ENCODE measurements at places on chromosomes 16 and 17.

DNA sequence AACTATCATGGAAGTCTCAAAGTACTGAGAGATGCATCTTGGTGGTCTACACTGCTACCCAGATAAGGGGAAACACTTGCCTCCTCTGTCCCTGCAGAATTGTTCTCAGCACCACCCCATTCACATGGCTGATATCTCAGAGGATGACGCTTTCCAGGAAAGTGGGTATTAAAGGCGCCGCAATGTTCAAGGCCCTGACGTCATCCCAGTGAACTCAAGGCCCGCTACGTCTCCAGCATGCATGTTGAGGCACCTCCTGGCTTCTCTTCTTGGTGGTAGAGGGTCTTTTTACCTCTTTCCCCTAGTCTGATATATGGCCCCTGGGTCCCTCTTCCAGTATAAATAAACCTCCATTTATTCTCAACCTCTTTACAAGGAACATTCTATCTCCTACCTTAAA lies 1.0 kb downstream of the OR1A1 start:
- no peak for DNase-seq
- H3K36me3 ChIP-seq = no peaks in the 10 kb centered on the region
- H3K27me3 ChIP-seq = peaks cover 54% of the 10 kb centered on the region
- no peak overlapping the region for H3K27ac ChIP-seq
- no peak overlapping the region for H3K4me3 ChIP-seq
- H3K4me1 ChIP-seq = no peaks in the 10 kb centered on the region

- peaks cover 5% of the 10 kb centered on the region for H3K36me3 ChIP-seq
- H3K4me1 ChIP-seq = peaks cover 26% of the 10 kb centered on the region
- no peak overlapping the region for H3K4me3 ChIP-seq
- no peak for DNase-seq
- H3K27me3 ChIP-seq = no peaks in the 10 kb centered on the region
- no peak overlapping the region for H3K27ac ChIP-seq
Observed at GRCh38 chr17:2194889-2195335, 108.7 kb downstream of the SMG6 start.

DNA sequence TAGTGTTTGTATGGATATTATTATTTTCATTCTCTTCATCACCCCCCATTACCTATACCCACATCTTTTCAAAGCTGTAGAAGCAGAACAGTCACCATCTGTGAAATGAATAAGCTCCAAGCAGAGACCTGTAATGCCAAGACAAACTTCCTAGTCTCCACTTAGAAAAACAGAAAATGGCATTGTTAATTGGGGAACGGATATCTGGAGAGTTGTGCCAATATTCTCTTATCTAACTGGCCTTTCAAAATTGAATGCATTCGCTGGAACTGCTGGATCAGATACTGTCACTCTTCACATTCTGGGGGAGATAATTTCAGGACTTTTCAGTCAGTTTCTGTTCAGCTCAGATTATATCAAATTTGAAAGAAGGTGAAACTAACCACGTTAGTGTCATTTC lies 464.4 kb upstream of the GOT2 start:
- DNase-seq = no peak
- H3K4me3 ChIP-seq = no peak overlapping the region
- H3K27me3 ChIP-seq = no peaks in the 10 kb centered on the region

- peaks cover 16% of the 10 kb centered on the region for H3K36me3 ChIP-seq
- peak overlapping the region; percentile 95 for H3K27ac ChIP-seq
- no peaks in the 10 kb centered on the region for H3K27me3 ChIP-seq
- no peak for DNase-seq
- no peak overlapping the region for H3K4me3 ChIP-seq
Observed at GRCh38 chr16:81505011-81505661, 60.5 kb downstream of the CMIP start.

DNA sequence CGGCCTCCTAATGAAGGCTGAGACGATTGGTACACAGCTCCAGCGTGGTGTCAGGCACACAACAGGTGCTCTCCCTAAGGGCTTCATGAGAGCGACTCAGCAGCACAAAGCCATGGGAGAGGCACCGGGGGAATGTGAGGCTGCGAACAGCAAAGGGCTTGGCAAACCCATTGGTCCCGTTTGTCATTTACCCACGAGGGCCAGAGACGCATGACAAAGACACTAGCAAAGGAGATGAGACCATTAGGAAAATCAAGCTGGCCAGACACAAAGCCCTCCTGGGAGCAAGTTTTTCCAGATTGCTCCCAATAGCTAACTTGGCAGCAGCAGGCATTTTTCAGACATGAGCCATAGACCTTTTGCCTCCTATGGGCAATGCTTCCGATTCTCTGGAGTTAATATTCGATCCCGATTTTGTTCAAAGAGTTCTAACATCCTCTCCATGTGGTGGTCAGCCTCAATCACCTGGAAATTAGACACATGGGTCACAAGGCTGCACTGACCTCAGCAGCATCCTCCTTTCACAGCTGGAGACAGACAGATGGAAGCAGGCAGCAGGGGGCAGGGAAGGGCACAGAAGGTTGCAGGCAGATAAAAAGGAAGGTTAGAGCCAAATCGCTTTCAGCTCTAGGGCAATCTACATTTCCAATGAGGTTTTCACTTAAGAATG lies 38.2 kb downstream of the TK2 start:
- no peak for DNase-seq
- no peak overlapping the region for H3K4me3 ChIP-seq
- H3K36me3 ChIP-seq = peaks cover 9% of the 10 kb centered on the region

- DNase-seq = no peak
- no peak overlapping the region for H3K27ac ChIP-seq
- no peak overlapping the region for H3K4me3 ChIP-seq
- no peaks in the 10 kb centered on the region for H3K4me1 ChIP-seq
- H3K27me3 ChIP-seq = no peaks in the 10 kb centered on the region
- H3K36me3 ChIP-seq = no peaks in the 10 kb centered on the region
Observed at GRCh38 chr16:9706217-9706836, 475.9 kb downstream of the GRIN2A start.

- H3K4me3 ChIP-seq = no peak overlapping the region
- no peaks in the 10 kb centered on the region for H3K27me3 ChIP-seq
- H3K4me1 ChIP-seq = no peaks in the 10 kb centered on the region
- no peak for DNase-seq
Observed at GRCh38 chr16:88068476-88069396, 117.5 kb downstream of the BANP start.

GRCh38 chr17:35448899-35449227 lies 297 bp upstream of the SLFN13 start:
- DNase-seq = no peak
- peaks cover 12% of the 10 kb centered on the region for H3K4me1 ChIP-seq
- no peaks in the 10 kb centered on the region for H3K27me3 ChIP-seq
- peaks cover 3% of the 10 kb centered on the region for H3K36me3 ChIP-seq

- no peak overlapping the region for H3K4me3 ChIP-seq
- H3K4me1 ChIP-seq = peaks cover 1% of the 10 kb centered on the region
- no peak for DNase-seq
- peaks cover 45% of the 10 kb centered on the region for H3K27me3 ChIP-seq
- H3K27ac ChIP-seq = no peak overlapping the region
Observed at GRCh38 chr16:73071131-73071940, 23.4 kb upstream of the ZFHX3 start.

DNA sequence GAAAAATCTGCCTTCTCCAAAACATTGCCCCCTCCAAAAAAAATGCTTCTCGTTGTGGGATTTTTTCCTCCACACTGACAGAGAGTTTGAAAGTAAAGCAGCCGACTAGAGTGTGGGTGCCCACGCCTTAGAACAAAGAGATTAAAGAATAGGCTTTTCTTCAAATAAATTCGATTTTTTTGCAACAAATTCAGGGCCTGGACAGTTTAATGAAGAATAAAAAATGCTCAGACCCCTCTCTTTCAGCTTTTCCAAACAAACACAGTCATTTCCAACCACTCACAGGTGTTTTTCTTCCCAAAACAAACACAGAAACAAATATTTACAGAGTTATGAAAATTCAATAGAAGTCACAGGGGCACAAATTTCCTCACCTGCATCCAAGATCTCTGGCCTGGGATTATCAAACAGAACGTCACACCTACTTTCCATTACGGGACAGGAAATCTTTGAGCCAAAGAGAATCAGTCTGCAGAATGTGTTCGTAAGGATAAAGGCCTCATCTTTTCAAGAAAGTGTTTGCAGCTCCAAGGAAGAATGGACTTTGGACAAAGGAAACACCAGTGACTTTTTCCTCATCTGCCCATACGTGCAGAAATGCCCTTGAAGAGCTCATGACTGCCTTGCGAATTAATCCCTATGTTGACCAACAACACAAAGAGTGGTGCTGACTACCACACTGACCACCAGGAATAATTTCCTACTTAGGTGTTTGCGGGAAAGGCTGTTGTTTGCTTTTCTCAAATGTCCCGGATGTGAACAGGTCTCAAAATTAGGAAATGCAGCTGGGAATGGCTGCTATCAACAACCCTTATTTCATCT lies 31.3 kb upstream of the TOX3 start:
- H3K4me1 ChIP-seq = no peaks in the 10 kb centered on the region
- H3K4me3 ChIP-seq = no peak overlapping the region
- H3K27ac ChIP-seq = no peak overlapping the region
- H3K36me3 ChIP-seq = no peaks in the 10 kb centered on the region
- DNase-seq = no peak

- no peak for DNase-seq
- no peaks in the 10 kb centered on the region for H3K36me3 ChIP-seq
- peak overlapping the region; percentile 36 for H3K4me3 ChIP-seq
- H3K27ac ChIP-seq = peak overlapping the region; percentile 49
- no peaks in the 10 kb centered on the region for H3K27me3 ChIP-seq
Observed at GRCh38 chr17:82668631-82669099, 20.4 kb upstream of the WDR45B start.

GRCh38 chr17:4234401-4234800 lies 29.4 kb downstream of the ANKFY1 start:
- no peak overlapping the region for H3K4me3 ChIP-seq
- peaks cover 56% of the 10 kb centered on the region for H3K36me3 ChIP-seq

DNA sequence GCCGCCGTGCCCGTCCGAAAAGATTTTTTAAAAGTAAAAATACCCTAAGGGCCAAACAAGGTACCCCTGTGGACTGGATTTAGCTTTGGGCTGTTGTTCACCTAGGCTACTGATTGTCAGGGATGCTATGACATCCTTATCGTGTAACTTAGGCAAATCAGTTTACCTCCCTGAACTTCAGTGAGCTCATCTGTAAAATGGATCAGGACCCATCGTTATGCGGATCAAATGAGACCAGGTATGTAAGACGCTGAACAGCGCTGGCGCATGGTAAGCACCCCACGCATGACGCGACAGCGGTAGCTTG lies 658 bp upstream of the ZNF771 start:
- no peaks in the 10 kb centered on the region for H3K27me3 ChIP-seq
- peaks cover 18% of the 10 kb centered on the region for H3K4me1 ChIP-seq
- peak overlapping the region; percentile 96 for H3K4me3 ChIP-seq
- peak overlapping the region; percentile 92 for H3K27ac ChIP-seq
- no peak for DNase-seq

- no peak for DNase-seq
- H3K4me1 ChIP-seq = no peaks in the 10 kb centered on the region
- no peak overlapping the region for H3K27ac ChIP-seq
- no peak overlapping the region for H3K4me3 ChIP-seq
- peaks cover 58% of the 10 kb centered on the region for H3K36me3 ChIP-seq
Observed at GRCh38 chr16:57224651-57225335, 20.3 kb upstream of the ARL2BP start.

DNA sequence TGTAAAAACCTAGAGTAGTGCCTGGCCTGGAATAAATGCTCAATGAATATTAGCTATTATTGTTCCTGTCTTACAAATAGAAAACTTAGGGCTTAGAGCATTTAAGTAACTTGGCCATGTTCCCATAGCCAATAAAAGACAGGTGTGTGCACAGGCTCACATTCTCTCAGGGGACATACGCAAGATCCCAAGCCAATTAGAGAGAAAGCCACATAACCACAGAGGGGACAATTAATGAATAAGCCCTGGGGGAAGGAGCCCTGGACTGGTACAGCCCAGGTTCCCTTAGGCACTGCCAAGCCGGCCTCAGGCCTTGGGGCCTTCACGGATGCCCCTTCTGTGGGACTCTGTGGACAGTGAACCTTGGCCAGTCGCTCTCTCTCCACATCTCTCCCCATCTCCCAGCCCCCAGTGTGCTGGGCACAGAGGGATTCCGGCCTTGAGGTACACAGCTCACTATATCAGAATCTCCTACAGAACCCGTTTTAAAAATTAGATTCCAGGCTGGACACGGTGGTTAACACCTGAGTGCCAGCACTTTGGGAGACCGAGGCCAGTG lies 27.3 kb upstream of the ABCC12 start:
- no peaks in the 10 kb centered on the region for H3K36me3 ChIP-seq
- peaks cover 2% of the 10 kb centered on the region for H3K4me1 ChIP-seq
- H3K27me3 ChIP-seq = peaks cover 8% of the 10 kb centered on the region
- DNase-seq = no peak
- H3K4me3 ChIP-seq = no peak overlapping the region
- no peak overlapping the region for H3K27ac ChIP-seq

DNA sequence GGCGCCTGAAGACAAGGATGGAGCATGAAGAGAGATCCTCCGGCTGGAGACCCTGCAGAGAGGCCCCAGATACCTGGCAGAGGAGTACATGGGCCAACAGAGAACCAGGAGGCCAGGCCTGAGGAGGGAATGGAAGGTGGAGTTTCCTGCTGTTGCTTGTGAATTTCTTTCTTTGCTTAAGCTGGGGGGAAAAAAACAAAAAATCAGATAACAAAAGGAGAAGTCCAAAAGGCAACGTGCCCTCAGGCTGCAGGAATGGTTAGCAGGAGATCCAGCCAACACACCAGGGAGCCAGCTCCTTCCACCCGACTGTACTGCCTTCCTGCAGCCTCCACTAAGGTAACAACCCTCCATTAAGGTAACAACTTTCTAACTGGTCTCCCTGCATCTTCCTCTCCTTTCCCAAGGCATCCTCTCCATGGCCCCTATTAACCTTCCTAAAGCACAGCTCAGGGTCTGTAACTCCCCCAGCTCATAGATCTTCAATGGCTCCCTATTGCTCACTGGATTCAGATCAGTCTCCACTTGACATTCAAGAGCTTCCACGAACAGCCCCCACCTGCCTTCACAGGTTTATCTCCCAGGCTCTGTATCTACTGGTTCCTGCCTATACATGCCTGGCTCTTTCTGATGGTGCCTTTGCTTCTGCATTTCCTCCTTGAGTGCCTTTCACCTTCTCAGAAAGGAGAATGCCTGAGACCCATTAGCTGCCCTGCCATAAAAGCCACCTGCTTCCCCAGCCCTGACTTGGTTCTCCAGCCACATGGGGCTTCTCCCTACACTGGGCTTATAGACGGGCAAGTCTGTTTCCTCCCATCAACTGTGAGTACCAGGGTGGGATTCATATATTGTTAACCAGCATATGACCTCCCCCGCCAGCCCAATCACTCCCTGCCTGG lies 725 bp upstream of the ARL5C start:
- DNase-seq = no peak
- peaks cover 23% of the 10 kb centered on the region for H3K4me1 ChIP-seq
- no peaks in the 10 kb centered on the region for H3K27me3 ChIP-seq
- peak overlapping the region; percentile 85 for H3K4me3 ChIP-seq

DNA sequence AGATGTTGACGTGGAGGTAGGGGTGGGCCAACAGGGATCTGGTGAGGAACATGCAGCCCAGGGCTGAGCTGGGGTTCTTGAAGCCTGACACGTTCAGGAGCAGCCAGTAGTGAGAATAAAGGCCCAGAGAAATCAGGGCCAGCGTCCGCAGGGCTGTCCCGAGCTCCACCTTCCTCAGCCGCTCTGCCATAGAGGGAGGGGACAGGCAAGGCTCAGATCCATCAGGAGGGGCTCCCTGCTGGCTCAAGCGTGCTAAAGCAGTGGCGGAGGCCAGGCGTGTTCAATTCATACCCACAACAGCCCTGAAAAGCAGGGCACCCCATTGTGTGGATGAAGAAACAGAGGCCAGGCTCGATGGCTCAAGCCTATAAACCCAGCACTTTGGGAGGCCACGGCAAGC lies 8.3 kb upstream of the FDXR start:
- no peak overlapping the region for H3K27ac ChIP-seq
- H3K27me3 ChIP-seq = peaks cover 69% of the 10 kb centered on the region
- no peak for DNase-seq
- no peak overlapping the region for H3K4me3 ChIP-seq

Measured in effector memory CD8-positive, alpha-beta T cell (primary cell).